ENCODE measurements at places on chromosomes 13 and 19.

GRCh38 chr13:46361276-46361934 is 25.6 kb downstream of the RUBCNL start:
- DNase-seq, result no peak

GRCh38 chr19:7832009-7832408 is 2.0 kb downstream of the EVI5L start:
- no peak for DNase-seq

- DNase-seq, result no peak
Measured at GRCh38 chr19:55451163-55451964, 8.3 kb upstream of the SHISA7 start.

- no peak for DNase-seq
Measured at GRCh38 chr19:40600570-40601133, 517 bp upstream of the LTBP4 start.

DNA sequence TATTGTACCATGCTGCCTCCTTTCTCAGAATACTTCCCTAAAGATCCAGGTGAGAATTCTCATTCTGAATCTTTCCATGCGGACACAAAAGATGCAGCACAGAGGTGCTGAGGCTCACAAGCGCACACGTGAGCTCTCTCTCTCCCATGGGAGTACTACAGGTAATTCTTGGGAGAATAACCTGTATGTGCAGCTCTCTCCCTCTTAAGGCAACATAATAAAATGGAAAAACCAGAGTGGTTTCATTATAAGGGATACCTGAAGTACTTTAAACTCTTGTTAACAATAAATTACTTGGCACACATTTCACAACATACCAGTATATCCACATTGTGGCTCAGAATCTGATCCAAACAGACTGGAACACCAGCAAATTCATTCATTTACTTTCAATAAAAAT is 40.4 kb downstream of the INTS6 start:
- DNase-seq, result no peak

GRCh38 chr13:39815345-39816111 is 160.1 kb downstream of the COG6 start:
- DNase-seq, result no peak

DNA sequence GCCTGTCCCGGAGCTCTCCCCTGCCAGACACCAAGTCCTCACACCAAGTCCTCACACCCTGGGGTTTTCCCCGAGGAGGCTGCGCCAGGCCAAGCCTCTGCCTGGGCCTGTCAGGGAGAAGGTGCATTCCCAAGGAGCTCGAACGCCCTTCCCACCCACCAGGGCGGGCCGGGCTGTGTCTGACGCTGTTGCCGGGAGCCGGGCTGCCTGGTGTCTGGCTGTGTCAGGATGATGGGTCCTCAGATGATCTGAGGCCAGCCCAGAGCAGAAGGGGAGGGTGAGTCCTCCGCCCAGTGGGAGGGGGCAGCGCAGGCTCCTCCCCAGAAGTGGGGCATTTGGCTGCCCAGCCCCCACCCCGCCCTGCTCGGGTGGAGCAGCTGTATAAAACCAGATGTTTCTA is 2.3 kb upstream of the HAS1 start:
- DNase-seq, result no peak

DNA sequence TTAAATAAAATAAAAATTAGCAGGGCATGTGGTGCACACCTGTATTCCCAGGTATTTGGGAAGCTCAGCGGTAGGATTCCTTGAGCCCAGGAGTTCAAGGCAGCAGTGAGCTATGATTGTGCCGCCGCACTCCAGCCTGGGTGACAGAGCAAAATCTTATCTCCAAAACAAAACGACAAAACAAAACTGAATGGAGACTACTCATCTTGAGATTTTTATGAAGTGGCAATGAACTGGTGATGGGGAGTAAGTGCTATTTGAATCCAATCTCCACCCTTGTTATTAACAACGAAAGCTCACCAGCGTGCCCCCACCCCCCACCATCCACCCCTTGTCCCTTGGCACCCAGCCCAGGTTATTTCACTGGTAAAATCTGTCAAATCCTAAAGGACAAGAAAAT is 45.2 kb upstream of the URI1 start:
- no peak for DNase-seq

DNA sequence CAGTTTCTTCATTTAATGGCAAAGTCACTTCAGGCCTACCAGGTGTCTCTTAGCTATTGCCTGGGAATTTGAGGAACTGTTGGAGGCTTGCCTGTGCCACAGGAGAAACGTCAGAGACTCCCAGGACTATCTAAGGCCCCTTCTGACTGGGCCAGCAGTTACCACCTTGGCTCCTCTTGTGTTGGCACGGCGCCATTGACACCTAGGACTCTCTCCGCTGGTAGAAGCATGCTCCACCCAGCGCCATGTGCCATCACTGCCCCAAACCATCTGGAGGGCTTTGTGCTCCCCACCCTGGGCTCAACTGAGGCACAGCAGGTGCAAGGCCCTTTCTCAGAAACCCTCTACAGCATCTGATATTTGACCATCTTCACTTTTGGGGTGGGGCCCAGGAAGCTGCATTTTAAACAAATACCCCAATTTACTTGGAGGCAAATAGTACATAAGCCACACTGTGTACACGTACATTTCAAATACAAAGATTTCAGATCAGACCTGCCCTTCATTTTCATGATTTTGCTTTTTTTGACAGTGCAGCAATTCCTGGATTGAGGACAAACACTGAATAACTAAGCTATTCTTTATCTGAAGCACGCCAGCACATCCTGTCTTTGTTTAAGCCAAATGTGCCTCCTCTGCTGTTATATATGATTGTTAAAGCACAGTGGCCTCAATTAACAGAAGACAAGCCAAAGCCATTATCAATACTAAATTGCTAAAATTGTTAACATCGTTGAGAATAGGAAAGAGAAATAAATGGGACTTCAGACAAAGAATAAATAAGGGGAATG is 59.9 kb upstream of the TPP2 start:
- no peak for DNase-seq

- no peak for DNase-seq
Measured at GRCh38 chr19:35432911-35433310, 15.1 kb upstream of the FFAR2 start.

GRCh38 chr13:36495431-36495830 is 63.1 kb downstream of the CCNA1 start:
- no peak for DNase-seq

DNA sequence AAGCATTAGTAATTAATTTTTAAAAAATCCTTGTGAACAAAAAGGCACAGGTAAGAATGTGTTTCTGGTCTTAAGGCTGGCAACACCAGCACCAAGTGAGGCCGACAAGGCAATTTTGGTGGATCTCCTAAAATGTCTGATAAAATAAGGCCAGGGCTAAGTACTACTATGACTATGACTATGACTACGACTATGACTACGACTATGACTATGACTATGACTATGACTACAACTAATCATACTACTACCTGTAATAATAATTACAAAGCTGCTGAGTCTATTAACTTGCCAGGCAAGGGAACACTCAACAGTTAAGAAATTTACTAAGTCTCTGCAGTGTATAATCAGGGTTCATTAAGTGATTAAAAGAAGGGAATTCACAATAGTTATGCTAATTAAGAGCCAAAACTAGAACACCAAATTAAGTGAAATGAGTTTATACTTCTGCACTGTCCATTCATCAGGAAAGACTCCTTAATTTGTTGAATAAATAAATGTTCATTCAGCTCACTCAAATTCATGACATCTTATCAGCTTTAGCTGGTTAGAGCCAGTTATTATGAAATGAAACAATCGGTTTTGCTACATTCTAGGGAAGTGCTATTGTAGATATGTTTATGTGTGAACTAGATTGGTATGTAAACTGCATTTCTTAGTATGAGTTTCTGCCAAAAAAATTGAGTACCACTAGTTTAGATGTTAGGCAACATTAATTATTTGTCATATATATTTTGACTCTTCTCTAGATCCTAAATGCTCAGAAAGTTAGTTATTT is 1626.2 kb upstream of the PCDH20 start:
- no peak for DNase-seq

DNA sequence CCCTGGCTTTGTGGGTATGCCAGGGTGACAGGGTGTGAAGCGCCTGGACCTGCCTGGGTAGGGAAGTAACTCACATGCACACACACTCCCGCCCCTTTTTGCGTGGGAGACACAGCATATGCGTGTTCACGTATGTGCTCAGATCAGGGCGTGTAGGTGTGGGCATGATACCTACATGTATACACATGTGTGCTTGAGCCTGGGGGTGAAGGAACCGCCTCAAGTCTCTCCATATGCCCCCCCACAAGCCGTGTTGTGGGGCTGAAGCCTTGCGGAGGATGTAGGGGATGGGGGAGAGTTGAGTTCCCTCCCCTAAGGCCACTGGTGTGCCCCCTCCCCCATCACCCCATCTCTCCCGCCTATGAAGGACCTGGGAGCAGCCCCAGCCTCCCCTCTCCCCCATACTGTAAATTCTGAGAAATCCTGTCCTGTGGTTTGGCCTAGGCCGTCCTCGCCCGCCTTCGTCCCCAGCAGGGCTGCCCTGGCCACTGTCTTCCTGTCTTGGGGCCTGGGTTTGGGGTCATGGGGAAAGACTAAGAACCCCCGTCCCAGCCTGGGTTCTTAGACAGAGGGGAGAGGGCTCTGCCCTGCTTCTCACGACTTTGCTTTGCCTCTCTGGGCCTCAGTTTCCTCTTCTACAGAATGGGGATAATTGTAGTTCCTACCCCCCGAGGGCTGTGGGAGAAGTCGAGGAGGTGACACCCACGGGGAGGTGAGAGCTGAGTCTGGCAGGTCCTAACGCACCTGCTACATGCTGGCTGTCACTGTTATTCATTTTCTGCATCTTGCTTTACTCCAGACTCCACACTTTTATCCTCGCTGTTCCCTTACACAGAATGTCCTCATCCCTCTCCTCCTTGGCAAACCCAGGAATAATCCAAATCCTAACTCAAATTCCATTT is 14.3 kb downstream of the ACTL9 start:
- DNase-seq, result no peak

- DNase-seq, result no peak
Measured at GRCh38 chr13:95391362-95391761, 90.1 kb upstream of the ABCC4 start.

GRCh38 chr13:24995225-24995804 is 100.6 kb upstream of the PABPC3 start:
- DNase-seq, result no peak

DNA sequence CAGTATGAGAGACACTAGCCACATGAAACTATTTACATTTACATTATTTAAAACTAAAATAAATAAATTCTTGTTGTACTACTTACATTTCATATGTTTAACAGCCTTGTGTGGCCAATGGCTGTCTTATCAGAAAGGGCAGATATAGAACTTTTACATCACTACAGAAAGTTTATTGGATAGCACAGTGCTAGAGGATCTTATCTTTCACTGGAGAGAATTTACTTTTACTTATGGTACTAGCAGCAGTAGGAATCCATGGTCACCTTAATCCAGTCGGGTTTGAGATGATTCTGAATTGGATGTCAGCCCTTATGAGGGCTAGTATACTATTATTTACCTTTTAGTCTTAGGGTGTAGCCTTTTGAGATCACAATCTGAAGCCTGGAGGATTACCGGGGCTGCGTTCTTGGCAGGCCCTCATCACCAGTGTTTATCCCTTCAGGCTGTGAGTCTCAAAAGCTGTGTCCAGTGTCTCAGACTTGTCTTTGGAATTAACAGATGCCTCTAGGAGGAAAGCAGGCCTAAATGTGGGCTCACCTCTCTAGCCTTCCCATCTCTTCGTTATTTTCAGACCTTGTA is 21.7 kb downstream of the IFT88 start:
- DNase-seq, result no peak

- no peak for DNase-seq
Measured at GRCh38 chr13:88246239-88246638, 575.1 kb downstream of the SLITRK5 start.

- no peak for DNase-seq
Measured at GRCh38 chr13:41064493-41064892, 3.2 kb downstream of the WBP4 start.
